Stimulated activated CD4-positive, alpha-beta T cell treated with anti-CD3 and anti-CD28 coated beads, Interleukin-4, amount 100 ng/mL, for 4 hours (primary cell): ENCODE measurements at places on chromosomes 4 and X.

- no peak for DNase-seq
Observed at GRCh38 chrX:129706400-129707072, 32.2 kb upstream of the XPNPEP2 start.

GRCh38 chr4:30720661-30721184 lies 554 bp downstream of the PCDH7 start:
- no peak for DNase-seq

GRCh38 chr4:38529189-38530115 lies 134.5 kb upstream of the KLF3 start:
- peak; percentile 39 for DNase-seq

DNA sequence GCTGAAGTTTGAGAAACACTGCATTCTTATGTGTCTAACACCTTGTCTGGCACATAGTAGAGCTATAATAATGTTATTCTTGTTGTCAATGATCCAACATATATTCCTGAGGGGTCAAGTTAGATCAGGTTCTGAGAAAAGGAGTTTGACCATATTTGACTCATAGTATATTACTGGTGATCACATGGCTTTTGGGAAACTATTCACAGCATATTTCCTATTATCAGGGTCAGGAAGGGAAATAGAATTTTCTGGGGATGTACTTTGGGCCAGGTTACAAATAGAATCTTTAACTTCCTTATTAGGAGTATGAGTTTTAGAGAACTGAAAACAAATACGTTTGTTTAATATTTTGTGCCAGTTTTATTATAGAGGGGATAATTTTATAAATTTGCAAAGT lies 11.6 kb downstream of the IL15 start:
- DNase-seq, result no peak

DNA sequence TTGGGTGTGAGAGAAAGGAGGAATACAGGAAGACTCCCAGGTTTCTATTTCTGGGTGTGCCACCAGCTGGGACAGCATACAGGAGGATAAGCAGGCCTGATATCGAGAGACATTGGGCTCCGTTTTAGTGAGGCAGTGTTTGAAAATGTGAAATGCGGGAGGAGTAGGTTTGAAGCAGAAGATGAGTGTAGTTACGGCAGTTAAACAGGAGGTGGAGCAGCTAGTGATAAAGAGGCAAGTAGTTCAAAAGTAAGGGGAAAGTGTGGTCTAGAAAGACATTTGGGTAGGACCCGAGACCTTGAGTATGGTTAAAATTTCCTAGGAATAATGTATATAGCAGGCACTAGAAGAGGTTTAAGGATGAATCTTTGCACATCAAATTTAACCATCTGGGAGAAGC lies 42.4 kb downstream of the DCUN1D4 start:
- DNase-seq, result no peak

- DNase-seq, result no peak
Observed at GRCh38 chr4:2248044-2248780, 6.3 kb upstream of the HAUS3 start.

- no peak for DNase-seq
Observed at GRCh38 chr4:164485136-164485535, 268.8 kb upstream of the SMIM31 start.

DNA sequence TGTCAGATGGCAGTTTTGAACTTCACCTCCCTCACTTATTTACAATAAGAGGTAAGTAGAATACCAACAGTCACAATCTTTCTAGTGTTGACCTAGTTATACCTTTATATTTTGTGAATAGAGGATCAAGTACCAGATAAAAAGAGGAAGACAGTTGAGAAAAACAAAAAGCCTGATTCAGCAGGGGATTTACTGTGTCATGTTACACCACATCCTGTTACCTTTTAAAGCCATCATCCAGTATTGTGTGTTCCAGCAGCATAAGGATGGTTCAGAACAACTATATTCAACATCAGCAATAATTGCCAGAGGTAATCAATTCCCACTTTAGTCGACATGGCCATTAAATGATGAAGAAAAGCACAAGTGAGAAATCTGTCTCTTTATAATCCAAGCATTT lies 21.3 kb upstream of the CXCL6 start:
- no peak for DNase-seq

GRCh38 chr4:182242787-182243186 lies 415 bp upstream of the TENM3 start:
- DNase-seq, result no peak
